ENCODE measurements at places on chromosomes 3 and 15.

DNA sequence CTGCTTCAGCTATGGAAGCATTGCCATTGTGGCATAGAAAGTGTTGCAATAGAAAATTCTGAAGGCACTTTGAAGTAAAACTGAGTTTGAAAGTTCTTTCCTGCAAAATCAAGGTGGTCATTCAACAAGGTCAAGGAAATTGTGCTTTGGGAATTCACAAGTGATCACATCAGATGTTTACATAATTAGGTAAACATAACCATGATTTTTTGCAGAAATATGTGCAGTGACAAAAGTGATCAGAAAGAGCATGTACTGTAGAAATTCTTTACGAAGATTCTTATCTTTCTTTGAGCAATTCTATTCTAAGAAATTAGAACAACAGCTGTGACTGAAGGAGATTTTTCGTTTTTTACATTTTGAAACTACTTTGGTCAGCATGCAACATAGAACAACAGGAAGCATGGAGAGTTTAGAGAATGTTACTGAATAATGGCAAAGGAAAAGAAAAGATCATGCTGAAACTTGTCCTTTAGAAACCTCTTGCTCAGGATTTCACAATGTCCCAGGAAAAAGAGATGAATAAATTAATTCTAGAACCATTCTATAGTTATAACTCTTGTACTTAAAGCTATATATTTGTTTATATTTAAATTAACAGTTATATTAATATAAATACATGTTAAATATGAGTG lies 643.4 kb upstream of the ARPP21 start:
- DNase-seq: no peak

DNA sequence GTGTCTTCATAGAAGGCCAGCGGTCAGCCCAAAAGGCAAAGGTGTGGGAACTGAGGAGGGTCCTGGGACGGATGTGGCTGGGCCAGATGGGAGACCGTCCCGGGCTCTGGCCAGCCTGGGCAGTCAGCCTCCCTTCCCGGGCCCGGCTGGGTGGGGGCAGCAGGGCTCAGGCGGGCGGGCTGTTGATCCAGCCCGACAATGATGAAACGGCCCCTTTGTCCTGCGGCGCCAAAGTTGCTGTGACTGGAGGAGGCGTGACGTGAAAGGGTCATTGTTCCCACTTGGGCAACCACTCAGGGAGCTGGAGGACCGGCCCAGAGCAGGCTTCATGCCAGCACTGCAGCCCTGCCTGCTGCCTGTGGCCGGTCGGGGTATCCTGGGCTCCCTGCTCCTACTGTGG lies 16.5 kb downstream of the DUSP7 start:
- DNase-seq: no peak

DNA sequence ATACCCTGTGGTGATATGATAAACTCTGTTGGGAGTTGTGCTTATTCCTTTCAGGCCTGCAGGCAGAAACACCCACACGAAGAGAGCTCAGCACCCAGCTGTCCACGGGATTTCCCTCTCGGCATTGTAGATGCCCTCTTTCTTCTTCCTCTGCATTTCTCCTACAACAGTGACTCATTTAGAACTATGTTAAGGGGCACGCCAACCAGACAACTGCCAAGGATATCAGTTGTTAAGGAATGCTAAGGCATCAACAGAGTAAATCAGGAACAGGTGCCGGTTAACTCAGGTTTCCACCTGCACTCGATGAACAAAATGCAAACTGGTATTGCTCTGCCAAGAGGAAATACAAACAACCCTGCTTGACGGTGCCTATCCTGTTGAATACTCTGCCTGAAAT lies 270.0 kb upstream of the PEX5L start:
- DNase-seq: no peak

DNA sequence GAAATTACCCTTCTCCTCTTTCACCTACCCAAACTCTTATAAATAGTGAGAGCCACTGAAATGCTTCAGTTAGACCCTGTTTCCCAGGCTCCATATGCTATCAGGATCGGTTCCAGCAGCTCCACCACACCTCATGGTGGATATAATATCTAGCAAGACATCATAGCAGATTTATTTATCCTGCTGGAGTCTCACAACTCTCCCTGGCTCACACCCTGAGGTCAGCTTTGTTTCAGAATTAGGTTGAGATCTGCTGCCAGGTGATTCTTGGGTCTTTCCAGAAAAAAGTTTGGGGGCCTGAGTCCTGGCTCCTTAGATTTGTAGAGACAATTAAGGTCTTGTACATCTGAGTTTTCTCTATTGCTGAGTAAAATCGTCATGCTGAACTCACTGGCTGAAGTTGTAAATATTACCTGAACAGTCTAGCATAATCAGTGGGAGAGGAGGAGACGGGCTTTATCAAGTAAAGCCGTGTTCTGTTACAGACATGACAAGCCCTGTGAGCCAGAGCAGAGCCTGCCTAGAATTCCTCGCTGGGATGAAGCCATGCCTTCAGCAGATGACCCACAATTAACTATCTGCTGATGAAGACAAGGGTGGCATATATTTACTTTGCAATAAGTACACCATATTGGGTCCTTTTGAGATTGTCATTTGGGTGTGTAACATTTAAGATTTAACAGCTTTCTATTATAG lies 131.6 kb downstream of the STAC start:
- no peak for DNase-seq

GRCh38 chr3:133754455-133754854 lies 8.3 kb downstream of the TF start:
- DNase-seq: no peak

DNA sequence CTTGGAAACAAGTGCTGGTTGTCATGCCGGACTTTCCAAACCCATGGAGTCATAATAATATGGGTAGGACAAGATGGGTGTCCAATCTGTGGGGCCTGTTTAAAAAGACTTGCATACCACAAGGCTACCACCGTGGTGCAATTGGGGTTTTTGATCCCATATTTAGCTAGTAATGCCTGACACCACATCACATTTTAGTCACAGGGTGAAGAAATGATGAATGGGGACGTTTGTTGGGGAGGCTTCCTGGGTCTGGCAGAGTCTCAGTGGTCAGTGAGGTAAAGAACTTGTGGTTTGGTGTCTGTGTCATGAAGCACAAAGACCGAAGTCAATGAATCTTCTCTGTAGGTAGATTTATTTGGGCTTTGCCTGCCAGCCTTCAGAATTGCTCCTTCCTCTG lies 31.0 kb downstream of the P3H2 start:
- no peak for DNase-seq

- peak; percentile 32 for DNase-seq
Measured at GRCh38 chr15:43483297-43484128, 9.4 kb downstream of the TP53BP1 start.

GRCh38 chr3:108327168-108327567 lies 30.8 kb downstream of the HHLA2 start:
- DNase-seq: no peak

- peak; percentile 18 for DNase-seq
Measured at GRCh38 chr3:192819001-192819569, 91.7 kb upstream of the FGF12 start.

DNA sequence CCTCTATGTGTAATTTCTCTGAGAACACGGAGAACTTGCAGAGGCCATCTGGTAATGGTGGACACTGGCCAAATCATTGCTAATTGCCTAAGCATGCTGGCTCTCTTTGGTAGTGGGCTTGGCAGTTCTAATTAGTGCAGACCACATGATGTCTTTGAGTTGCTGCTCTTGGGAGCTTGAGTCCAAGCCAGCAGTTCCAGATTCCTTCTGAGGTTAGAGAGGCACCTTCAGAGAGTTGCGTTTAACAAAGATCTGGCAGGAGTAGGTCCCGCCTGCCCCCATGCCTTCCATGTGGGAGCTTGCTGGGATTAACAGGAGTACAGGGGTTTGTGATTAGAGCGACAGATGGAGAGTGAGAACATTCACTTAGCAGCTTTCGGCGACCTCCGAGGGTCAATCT lies 449.0 kb upstream of the LMCD1 start:
- no peak for DNase-seq

DNA sequence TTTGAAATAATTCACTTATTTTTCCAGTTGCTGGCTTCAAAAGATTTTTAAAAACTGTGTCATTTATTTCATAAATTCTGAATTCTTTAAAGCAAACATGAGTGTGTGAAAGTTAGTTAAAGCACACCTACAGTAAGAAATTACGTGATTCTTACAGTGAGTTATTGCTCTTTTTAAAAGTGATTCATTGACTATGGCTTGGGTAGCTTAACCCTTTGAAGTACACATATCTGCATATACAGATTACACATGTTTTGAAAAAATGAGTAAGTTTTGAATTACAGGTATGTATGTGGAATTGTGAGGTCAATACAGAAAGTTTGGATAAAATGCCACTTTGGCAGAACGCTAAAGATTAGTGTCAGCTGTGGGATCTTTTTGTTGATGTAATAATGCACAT lies 64.5 kb upstream of the MBNL1 start:
- no peak for DNase-seq

GRCh38 chr15:40067921-40068624 lies 29.1 kb upstream of the SRP14 start:
- no peak for DNase-seq

- peak; percentile 12 for DNase-seq
Measured at GRCh38 chr3:172061724-172062184, 22.4 kb downstream of the FNDC3B start.

- DNase-seq: peak; percentile 59
Measured at GRCh38 chr15:78082106-78082742, 4.7 kb upstream of the TBC1D2B start.

DNA sequence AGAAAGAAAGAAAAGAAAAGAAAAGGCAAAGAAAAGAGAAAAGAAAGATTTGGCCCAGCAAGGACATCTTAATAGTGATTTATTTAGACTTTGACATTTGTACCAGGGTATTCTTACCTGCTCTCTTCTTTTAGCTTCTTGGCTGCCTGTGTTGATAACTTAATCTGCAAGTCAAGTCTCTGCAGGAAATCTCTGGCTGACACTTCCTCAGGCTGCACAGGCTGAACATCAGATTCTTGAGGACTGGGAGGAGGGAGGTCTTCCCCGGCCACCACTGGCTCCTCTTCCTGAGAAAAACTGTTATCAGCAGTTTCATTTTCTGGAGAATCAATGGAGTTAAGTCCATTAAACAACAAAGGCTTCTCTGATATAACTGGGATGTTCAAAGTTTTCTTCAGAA lies 12.8 kb downstream of the LYSMD2 start:
- no peak for DNase-seq

All from CD4-positive, alpha-beta T cell treated with Interleukin-1 beta for 1 hour (primary cell).